ENCODE measurements at places on chromosomes 7 and 10.

DNA sequence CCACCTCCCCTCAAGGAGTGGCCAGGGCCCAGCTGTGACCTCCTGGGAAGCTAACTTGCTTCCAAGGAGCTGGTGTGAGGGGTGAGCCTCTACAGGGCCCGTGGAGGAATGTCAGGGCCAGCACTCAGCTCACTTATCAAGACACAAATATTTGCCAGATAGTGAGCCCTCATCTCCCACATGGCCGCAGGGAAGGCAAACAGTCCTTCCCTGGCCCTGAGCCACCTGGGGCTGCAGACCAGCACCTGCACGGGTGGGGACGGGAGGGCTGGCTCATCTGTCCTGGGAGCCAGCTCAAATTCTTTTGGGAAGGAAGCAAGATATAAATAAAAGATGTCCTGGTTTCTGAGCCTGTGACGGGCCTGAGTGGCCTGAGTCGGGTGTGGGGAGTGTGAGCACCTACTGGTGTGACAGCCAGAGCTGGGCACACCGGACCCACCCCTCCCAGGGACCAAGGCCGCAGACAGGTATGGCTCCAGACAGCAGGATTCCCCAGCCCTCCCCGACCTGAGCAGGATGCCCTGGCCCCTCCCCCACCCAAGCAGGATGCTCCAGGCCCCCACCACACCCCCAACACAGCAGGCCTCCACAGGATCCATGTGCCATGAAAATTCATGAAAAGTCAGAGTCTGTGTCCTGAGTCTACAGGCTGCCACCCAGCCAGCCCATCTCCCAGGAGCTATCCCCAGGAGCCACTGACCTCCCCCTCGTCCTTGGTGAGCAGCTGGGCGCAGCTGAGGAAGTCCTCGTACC, 148.0 kb downstream of the MAPK8 start:
- DNase-seq = no peak

- no peak for DNase-seq
Measured at GRCh38 chr10:26274391-26274790, 57.8 kb downstream of the GAD2 start.

- no peak for DNase-seq
Measured at GRCh38 chr10:33334805-33335550, 511 bp upstream of the NRP1 start.

DNA sequence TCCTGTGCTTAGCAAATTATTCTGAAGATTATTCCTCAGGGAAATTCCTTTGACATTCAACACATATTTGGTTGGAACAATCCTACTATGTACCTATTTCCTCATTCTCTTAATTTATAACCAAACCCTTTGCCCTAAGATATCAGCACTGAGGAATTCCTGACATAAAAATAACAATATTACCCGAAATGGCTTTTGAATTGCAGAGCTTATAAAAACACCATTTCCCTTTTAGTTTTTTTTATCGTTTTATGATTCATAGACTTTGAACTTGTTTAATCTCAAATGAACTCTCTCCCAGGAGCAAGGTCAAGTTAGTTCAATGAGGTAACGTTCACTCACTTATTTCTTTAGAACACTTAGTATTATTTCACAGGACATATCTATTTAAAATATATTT, 7.7 kb upstream of the ABCB1 start:
- no peak for DNase-seq

DNA sequence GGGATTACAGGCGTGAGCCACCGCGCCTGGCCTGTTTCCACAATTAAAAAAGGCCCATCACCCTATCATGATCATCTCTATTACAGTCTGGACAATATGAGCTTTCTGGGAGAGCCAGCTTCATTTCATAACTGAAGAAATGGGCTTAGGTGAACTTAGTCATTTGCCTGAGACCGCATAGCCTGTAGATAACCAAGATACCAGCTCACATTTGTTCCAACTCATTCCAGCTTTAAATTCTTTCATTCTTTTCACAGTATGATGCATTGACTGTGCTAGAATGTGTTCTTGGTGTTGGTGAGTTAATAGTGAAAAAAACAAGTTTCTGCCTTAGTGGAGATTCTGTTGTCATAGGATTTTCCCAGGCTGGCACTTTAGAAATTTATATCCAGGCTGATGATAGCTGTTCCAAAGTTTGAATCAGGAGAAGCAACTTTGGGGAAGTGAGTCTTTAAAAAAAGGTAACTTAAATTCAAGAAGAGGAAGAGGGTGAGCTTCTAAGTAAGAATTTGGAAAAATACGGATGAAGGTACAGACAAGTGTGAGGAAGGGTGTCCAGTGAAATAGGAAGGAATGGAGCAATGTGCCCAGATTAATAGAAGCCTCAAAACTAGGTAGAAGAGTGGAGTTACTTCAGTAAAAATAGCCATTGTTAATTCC, 2.1 kb upstream of the H2AZ2 start:
- no peak for DNase-seq

- no peak for DNase-seq
Measured at GRCh38 chr7:47663851-47664250, 81.9 kb upstream of the TNS3 start.

- no peak for DNase-seq
Measured at GRCh38 chr7:957418-958220, 3.1 kb upstream of the ADAP1 start.

GRCh38 chr7:110224643-110225042, 866.3 kb upstream of the LRRN3 start:
- DNase-seq = no peak

DNA sequence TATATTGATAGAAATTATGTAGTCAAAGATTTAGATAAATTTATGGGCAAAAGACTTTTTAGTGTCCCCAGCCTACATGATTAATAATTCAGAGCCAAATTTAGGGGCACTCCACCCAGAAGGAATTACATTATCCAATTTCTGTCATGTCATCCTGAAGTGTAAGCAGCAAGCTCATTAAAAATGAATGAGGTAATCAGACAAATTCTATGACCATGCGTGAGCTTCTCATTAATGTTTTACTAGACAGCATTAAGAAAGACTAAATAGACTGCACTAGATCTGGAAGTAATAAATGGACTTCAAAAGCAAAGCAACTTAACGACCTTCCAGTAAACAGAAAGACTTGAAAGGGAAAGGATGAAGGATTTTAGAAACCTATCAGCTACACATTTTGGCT, 22.7 kb upstream of the TRUB1 start:
- DNase-seq = no peak
